ENCODE measurements at places on chromosomes 4 and X.

DNA sequence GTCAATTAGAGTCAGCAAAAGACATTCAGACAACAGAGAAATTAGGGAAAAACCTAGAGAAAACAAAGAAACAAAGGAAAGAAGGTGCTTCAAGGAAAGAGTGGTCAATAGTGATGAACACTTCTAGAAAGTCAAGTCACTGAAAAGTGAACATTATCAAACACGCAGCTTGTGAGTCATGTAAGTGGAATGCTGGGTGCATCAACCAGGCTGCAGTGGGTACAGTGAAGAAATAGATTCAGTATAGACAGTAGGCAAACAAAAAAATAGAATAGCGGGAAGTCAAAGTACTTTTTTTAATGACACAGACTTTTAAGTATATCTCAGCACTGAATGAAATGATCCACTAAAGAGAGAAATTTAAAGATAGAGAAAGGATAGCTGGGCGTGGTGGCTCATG is 245.8 kb downstream of the ARHGAP24 start:
- DNase-seq, result no peak

GRCh38 chr4:106773076-106773905 is 262.8 kb downstream of the DKK2 start:
- DNase-seq, result no peak

DNA sequence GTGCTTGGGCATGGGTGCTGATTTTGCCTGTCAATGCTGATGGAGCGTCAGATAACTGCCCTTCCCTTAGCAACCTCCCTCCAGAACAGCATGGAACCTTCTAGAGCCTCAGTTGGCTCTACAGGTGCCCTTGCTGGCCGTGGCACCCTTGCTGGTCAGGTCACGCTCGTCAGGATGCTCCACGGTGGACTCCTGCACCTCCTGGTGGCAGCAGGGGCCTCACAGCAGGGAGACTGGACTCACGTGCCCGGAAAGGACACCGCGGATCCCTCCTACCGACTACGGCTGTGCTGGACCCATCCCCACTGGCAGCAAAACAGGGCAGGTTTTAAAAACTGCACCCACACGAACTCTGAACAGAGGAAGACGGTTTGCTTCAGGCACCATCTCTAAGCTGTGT is 82.1 kb upstream of the AFAP1 start:
- DNase-seq, result no peak

DNA sequence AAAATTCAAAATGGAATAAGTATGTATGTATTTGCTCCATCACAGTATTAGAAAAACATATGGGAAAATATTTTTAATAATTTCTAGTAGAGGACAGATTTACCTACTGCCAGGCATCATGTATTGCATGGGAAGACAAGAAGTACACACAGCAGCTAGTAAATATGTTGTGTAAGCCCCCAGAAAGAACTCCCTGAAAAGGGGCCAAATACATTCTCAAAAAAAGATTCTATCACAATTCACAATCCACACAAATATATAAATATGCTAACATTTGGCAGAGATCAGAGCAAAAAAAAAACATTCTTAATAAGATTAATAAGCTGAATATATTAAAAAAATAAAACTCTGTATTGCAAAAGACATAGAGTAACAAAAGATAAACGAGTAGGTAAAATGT is 28.0 kb downstream of the SLC10A6 start:
- no peak for DNase-seq

DNA sequence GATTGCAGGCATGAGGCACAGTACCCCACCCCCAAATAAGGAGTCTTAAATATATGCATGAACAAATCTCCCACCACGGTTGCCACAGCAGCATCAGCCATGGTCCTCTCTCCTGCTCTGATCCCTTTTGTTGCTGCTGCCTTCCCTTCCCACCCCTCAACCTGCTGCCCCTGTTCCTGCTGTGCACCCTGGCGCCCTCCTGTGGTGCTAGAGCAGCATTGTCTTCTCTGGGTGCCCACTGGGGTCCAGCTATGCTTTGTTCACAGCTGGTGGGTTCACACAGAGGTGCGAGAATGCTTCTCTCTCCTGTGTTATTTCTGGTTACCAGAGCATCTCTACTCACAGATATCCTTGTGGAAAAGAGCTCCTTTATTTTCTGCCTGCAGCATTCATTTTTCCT is 116.2 kb downstream of the GATB start:
- DNase-seq, result no peak

DNA sequence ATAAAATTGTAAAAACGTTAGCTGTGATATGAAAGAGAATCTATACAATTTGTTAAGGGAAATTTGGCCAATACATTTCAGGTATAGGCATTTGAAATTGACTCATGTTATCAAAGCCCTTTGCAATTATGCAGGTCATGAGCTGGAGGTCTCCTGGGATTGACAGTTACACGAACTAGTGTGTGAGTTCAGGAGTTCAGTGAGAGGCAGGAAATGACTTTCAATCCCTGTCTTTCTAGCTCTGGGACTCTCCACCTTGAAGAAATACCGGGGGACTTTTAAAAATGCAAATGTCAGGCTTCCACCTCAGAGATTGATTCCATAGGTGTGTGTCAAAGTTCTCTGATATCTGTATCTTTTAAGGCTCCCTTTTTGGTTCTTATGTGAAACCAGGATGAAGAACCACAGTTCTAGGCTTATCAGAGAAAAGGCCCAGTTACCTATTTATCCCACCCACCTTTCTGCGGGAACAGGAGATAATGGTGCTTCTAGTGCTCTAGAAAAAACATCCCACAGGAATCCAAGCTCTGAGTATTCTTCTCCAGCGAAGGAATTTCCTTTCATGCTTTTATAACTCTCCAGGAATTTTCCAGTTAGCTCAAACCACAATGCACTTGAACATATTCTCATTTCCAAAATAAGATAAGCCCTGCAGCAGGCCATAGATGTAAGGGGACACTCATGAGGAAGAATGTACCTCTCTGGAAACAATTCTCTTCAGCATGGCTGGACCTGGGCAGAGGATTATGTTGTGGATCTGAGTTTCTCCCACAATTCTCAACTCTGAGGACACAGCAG is 501.0 kb downstream of the IDS start:
- no peak for DNase-seq

- no peak for DNase-seq
These were observed 39.3 kb downstream of the DOCK11 start for GRCh38 chrX:118534716-118535493.

DNA sequence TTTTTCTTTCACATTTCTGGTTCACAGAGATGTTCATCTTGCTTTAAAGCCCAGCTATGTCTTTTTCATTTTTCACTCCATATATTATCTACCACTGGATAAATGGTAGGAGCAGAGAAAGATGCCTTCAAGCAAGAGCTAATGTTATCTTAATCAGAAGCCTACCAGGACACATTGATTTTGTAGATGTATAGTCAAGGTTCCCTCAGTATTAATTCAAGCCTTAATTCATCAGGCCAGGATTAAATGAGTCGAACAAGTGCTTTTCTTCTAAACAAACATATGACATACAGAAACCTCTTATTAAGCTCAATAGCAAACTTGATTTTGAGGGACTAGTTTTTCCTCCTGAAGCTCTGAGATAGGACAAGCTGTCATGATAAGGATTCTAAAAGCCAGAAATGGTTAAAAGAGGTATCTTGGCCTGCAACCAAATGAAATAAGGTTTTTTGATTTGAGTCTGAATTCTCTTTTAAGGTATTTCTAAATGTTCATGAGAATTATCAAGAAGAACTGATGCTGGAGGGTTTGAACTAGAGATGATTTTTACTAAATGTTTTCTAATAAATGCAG is 81.7 kb upstream of the FTHL17 start:
- DNase-seq, result no peak

GRCh38 chr4:100372432-100372831 is 145.4 kb downstream of the EMCN start:
- no peak for DNase-seq

DNA sequence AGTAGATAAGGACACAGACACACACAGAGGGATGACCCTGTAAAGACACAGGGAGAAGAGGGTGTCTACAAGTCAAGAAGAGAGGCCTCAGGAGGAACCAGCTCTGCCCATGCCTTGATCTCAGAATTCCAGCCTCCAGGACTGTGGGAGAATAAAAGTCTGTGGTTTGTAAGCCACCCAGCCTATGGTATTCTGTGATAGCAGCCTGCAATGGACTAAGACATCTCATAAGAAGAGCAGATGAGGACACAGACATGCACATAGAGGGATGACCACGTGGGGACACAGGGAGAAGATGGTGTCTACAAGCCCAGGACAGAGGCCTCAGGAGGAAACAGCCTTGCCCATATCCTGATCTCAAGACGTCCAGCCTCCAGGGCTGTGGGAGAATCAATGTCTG is 9.4 kb downstream of the XG start:
- DNase-seq, result no peak

GRCh38 chrX:9456250-9457074 is 8.4 kb upstream of the TBL1X start:
- no peak for DNase-seq

DNA sequence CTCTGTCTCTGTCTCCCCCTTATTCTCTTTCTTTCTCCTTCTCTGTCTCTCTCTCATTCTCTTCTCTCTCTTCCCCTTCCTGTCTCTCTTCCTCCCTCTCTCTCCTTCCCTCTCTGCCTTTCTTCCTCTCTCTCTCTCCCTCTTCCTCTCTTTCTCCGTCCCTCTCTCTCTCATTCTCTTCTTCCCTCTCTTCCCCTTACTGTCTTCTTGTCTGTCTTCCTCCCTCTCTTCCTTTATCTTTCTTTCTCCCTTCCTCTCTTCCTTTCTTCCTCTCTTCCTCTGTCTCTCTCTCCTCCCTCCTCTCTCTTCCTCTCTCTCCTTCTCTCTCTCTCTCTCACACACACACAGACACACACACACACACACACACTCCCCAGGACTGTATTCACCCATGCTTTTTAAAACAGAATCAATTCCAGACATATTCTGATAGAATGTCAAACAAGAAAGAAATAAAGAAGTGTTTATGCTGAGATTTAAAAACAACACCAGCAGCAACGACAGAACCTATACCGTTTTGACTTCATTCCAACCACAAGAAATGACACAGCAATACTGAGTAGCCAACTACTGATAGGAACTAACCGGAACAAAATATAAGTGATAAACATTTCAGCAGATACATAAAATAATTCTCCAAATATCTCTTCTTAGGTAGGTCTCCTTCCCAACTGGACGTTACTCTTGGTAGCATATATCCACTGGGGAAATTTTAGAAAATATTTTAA is 296.7 kb downstream of the ASMT start:
- DNase-seq, result no peak

GRCh38 chrX:40521868-40522450 is 58.8 kb upstream of the ATP6AP2 start:
- DNase-seq, result no peak

DNA sequence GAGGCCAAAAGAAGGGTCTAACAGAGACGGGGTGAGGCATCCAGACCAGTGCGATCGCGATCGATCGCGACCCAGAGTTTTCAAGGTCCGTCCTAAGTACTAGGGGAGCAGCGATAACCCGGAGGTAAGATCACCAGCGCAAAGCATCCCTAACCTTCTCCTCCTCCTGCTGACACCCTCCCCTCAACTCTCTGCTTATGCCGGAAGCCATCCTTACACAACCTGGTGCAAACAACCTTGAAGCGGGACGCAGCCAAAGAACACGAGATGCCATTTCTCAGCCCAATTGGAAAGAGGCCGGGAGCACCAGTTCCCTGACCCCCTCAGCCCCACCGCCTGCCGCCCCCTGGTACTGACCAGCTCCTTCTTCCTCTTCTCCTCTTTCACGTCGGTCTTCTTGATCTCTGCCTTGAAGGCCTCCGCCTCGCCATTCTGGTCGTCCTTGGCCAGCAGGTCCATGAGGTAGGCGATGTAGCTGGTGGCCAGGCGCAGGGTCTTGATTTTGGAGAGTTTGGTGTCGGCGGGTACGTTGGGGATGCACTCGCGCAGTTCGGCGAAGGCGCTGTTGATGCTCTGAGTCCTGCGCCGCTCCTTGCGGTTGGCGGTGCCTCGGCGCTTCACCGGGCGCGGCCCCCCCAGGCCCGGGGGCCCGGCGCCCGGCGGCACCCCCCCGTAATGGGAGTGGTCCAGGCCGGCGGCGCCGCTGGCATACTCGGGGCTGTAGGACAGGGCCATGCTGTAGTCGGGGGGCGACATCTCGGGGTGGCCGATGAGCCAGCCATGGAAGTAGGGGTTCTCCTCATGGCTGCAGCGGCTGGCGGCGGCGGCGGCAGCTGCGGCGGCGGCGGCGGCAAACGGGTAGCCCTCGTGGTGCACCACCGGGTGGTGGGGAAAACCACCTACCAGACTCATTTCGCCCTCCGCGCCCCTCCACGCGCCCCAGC is 1.4 kb downstream of the HAND2 start:
- DNase-seq, result no peak

DNA sequence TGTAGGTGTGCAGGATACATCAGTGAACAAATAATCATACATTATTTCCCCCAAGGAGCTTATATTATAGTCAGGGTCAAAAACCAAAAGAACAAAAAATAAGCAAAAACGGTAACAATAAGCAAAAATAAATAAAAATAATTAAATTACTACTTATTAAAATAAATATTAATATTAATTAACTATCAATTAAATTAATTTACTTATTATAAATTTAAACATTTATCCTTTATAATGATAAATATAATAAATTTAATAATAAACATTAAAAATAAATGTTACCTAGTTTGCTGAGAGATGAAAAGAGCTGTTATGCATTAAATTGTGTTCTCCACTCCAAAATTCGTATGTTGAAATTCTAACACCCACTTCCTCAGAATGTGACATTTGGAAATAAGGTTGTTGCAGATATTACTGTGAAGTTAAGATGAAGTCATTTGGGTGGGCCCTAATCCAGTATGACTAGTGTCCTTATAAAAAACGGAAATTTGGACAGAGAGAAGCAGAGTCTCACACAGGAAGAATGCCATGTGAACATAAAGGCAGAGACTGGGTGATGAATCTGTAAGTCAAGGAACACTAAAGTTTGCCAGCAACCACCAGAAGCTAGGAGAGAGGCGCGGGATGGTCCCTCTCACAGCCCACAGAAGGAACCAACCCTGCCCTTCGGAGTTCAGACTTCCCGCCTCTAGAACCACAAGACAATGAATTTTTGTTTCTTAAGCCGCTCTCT is 67.2 kb upstream of the IBSP start:
- no peak for DNase-seq

DNA sequence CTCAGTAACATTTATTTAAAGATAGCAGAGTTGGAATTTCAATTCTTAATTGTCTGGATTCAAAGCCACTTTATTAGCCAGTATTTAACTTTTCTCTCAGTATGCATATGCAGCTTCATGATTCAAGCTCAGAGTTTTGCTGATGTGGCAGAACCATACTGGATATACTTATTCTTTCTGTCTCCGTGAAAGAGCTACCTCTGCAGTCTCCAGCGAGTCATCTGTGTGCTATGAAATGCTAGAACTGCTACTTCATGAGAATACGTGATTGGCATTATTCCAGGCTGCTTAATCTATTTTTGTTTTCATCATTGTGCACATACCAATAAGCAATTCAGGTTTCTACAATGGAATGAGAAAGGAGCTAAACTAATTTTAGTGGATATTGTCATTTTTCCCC is 743.7 kb downstream of the C4orf33 start:
- DNase-seq, result no peak
